ENCODE measurements at places on chromosomes 1 and 21.

DNA sequence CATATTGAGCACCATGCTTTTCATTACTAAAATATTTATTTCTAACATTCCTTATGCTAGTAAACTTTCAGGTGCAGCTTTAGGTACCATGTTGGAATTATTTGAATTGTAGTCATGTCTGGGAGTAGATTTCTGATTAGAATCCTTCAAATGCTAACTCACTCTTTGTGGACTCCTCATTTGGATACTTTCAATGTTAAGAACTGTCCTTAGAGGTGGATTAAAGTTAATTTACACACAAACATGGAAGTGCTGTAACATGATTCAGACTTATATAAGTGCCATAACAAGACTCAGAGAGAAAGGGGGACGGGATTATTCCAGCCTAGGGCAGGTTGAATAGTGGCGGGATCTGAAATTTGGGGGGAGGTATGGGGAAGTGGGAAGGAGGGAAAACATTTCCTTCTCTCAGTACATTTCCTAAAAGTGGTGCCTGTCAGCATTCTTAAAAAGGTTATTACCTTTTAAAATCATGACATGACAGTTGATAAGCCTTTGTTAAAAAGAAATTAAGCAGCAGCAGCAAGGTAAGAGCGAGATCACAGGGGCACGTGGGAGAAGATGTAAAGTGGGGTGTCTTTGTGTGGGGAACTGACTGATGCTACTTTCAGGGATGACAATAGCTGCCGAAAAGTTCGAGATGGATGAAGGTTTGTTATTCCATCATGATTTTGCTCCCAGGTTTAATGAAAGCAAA, 44.4 kb downstream of the HHAT start:
- H3K27ac ChIP-seq: no peak overlapping the region
- no peak overlapping the region for H3K4me3 ChIP-seq
- no peaks in the 10 kb centered on the region for H3K36me3 ChIP-seq
- no peak for DNase-seq
- no peaks in the 10 kb centered on the region for H3K27me3 ChIP-seq
- no peaks in the 10 kb centered on the region for H3K4me1 ChIP-seq

DNA sequence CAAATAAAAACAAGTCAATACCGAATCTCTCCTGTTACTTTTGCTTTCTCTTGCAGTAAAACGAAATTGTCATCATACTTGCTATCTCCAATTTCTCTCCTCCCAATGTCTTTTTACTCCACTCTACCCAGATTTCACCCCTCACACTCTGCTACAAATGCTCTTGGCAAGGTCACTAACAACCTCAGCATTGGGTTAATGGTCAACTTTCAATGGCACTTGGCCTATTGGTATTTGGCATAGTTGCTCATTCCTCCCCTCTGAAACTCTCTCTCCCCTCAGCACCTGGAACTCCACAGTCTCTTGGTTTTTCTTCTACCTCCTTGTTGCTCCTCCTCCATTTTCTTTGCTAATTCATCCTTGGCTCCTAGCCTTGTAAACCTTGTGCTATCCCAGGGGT, 367.3 kb downstream of the PTPRU start:
- peaks cover 78% of the 10 kb centered on the region for H3K27me3 ChIP-seq
- H3K4me1 ChIP-seq: no peaks in the 10 kb centered on the region
- H3K27ac ChIP-seq: no peak overlapping the region
- H3K36me3 ChIP-seq: no peaks in the 10 kb centered on the region

GRCh38 chr1:177786176-177786745, 183.6 kb downstream of the SEC16B start:
- H3K4me3 ChIP-seq: no peak overlapping the region
- H3K27me3 ChIP-seq: no peaks in the 10 kb centered on the region
- peaks cover 8% of the 10 kb centered on the region for H3K4me1 ChIP-seq
- no peak for DNase-seq

- H3K4me1 ChIP-seq: no peaks in the 10 kb centered on the region
- H3K27me3 ChIP-seq: no peaks in the 10 kb centered on the region
- no peak overlapping the region for H3K27ac ChIP-seq
- H3K4me3 ChIP-seq: no peak overlapping the region
Measured at GRCh38 chr1:96492236-96492635, 229.3 kb upstream of the PTBP2 start.

DNA sequence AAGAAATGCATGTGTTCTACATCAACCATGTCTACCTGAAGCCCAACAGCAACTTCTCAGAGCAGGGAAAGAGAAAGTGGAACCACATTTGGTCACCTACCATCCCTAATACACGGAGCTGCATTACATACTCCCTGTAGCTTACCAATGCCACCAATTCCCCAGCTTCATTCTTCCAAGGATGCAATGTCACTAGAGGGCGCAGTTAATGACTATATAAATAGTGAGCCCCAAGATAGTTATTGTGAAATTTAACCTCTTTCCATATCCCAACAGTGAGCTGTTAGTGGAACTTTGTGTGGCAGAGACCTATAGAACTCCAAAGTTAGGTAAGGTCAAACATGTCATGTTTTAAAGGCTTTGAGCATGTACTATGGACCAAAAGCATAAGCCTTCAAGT, 618.3 kb downstream of the SMYD3 start:
- no peaks in the 10 kb centered on the region for H3K27me3 ChIP-seq
- H3K36me3 ChIP-seq: no peaks in the 10 kb centered on the region
- DNase-seq: no peak
- no peak overlapping the region for H3K4me3 ChIP-seq
- H3K4me1 ChIP-seq: no peaks in the 10 kb centered on the region

DNA sequence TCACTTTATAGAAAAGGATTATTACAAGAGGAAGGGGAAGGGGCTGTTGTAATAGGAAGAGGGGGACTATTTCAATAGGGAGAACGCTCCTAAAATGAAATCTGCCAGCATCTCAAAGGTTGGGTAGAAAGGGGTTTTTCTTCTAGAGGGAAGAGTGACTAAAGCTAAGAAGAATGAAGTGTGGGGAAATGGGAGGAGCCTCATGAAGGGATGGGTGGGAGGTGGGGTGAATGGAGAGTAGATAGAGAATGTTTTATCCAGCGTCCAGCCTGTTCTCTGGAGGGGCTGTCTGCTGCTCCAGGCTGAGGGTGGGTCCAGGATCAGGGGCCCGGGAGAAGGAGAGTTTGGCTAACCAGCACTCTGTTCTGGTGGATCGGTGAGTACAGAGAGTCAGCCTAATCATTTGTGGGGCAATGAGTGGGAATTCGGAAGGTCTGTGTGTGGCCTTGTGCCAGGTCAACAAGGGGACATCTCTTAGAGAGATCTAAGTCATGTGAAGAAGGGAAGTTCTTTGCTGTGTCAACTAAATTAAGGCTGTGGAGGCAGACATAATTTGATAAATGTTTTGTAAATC, 25.2 kb downstream of the VN1R5 start:
- H3K27ac ChIP-seq: no peak overlapping the region
- DNase-seq: no peak
- H3K4me1 ChIP-seq: no peaks in the 10 kb centered on the region
- H3K27me3 ChIP-seq: no peaks in the 10 kb centered on the region

DNA sequence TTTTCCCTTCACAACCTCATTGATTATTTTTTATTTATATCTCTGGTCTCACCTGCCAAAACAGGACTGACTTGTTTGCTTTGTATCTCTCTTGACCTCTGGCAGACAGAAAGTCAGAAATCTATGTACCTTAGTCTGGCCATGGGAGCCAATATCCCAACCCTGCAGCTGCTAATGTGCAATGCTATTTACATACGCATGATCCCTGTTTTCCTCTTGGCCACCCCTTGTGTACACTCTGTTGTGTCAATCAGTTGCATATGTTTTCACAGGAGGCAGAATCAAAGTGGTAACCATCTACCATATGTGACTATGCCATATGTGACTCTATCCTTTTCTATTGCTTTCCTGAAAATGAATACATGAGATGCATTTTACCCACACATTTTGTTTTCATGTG, 688.8 kb downstream of the PLA2G4A start:
- DNase-seq: no peak
- no peaks in the 10 kb centered on the region for H3K36me3 ChIP-seq
- H3K27me3 ChIP-seq: no peaks in the 10 kb centered on the region
- H3K4me3 ChIP-seq: no peak overlapping the region

DNA sequence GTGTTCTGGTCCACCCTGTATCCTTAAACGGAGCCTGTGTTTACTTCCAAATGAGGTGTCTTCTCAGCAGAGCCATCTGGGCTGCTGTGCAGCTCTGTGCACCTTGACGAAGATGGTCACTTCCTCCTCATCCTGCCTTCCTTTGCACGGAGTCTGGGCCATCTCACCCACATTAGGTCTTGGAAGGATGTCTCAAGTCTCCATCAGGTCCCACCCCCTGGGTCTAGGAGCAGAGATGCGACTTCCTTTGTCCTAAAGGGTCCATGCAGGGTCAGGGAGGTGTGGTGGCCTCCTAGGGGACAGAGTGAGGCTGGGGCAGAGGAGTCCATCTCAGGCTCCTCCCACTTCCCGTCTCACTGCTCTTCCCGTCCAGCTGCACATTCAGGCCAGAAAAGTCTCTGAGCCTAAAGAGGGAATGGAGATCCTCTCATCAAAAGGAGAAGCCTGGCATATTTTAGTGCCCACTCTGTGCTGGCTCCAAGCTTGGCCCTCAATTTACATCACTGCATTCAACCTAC, 209.2 kb downstream of the MATN1 start:
- no peak overlapping the region for H3K27ac ChIP-seq
- no peak for DNase-seq
- no peak overlapping the region for H3K4me3 ChIP-seq
- no peaks in the 10 kb centered on the region for H3K4me1 ChIP-seq
- peaks cover 69% of the 10 kb centered on the region for H3K27me3 ChIP-seq
- H3K36me3 ChIP-seq: no peaks in the 10 kb centered on the region

DNA sequence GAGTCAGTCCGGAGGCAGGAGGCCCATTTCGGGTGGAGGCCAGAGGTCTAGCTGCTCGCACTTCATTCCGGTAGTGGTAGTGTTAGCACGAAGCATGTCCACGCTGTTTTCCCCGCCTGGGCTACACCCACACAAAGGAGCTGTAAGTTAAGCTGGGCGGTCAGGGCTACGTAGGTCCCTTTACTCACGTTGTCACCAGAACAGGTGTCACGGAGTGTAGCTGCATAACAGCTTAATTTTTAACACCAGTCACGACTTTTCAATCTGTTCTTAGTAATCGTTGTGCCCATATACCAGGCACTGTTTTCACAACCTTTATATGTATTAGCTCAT, 15.6 kb downstream of the HLX start:
- no peaks in the 10 kb centered on the region for H3K36me3 ChIP-seq
- H3K27ac ChIP-seq: no peak overlapping the region
- no peaks in the 10 kb centered on the region for H3K27me3 ChIP-seq
- H3K4me1 ChIP-seq: no peaks in the 10 kb centered on the region
- no peak for DNase-seq
- H3K4me3 ChIP-seq: no peak overlapping the region

DNA sequence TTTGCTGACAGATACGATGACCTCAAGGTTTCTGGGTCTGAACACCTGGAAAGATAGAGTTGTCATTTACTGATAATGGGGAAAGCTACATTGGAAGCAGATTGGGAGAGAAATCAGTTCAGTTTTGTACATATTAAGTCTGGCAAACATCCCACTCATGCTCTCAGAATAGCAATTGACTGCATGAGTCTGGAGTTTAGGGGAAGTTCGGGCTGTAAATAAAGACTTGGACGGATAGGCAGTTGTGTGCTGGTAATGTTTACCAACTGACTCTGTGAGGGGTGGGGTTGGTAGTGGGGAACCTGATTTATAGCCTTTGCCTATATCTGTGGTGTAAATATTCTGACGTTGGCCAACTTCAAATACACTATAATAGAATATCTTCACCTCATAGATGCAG, 4.0 kb downstream of the H6PD start:
- H3K27me3 ChIP-seq: no peaks in the 10 kb centered on the region
- no peak overlapping the region for H3K4me3 ChIP-seq
- no peak for DNase-seq

DNA sequence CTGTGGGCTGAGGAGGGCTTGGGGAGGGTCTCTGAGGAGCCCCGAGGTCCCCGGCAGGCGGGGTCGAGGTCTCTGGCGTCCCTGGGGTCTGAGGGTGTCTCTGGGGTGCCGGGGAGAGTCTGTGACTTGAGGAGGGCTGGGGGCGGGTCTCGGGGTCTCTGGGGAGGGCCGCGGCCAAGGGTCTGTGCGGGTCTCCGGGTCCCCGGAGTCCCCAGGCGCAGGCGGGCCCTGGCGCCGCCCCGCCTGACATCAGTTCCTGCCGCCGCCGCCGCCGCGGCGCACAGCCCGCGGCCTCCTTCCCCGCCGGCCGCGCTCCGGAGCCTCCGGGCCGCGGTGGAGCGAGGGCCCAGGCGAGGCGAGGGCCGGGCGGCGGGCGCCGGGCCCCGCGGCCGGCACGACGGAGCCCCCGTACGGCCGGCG, at the start of gene PLEKHM2:
TSS of gene PLEKHM2 (plus strand) at position 279 of the 420 bp plus-strand sequence. CDS start 239 bp downstream, outside the sequence.
- peak; percentile 43 for DNase-seq
- H3K36me3 ChIP-seq: no peaks in the 10 kb centered on the region
- peak within 1 kb of the TSS; percentile 44 for H3K27ac ChIP-seq
- H3K27me3 ChIP-seq: no peaks in the 10 kb centered on the region
- peak within 1 kb of the TSS; percentile 76 for H3K4me3 ChIP-seq

DNA sequence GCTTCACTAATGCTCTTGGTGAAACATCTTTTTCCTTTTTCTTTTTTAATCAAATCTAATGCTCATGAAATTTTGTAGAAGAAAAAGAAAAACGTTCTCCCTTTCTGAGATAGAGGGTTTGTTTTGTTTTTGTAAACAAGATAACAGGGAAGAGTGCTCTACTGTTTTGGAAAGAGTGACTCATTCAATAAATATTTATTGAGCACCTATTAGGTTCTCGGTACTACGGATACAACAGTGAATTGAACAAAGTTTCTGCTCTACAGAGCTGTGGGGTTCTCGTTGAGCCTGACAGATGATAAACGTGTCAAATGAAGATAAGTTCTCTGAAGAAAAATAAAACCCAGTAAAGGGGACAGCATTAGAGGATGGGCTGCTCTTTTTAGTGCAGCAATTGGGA, 7.0 kb downstream of the PGM1 start:
- H3K4me3 ChIP-seq: no peak overlapping the region
- no peak for DNase-seq
- H3K4me1 ChIP-seq: no peaks in the 10 kb centered on the region
- no peak overlapping the region for H3K27ac ChIP-seq

All from MM.1S (cell line).